CD4-positive, alpha-beta T cell treated with Interleukin-4 for 4 hours (primary cell): ENCODE measurements at places on chromosomes 12 and 14.

GRCh38 chr12:53625946-53626701, at the start of gene ATF7:
ATF7 (minus strand) TSS chr12:53626382; CDS start chr12:53601000, 25,382 bp downstream.
- peak; percentile 97 for DNase-seq

- DNase-seq = no peak
These were observed 818.6 kb upstream of the MGAT4C start for GRCh38 chr12:87074781-87075180.

- DNase-seq = peak; percentile 32
These were observed 17.2 kb downstream of the TTC9 start for GRCh38 chr14:70658899-70659298.

DNA sequence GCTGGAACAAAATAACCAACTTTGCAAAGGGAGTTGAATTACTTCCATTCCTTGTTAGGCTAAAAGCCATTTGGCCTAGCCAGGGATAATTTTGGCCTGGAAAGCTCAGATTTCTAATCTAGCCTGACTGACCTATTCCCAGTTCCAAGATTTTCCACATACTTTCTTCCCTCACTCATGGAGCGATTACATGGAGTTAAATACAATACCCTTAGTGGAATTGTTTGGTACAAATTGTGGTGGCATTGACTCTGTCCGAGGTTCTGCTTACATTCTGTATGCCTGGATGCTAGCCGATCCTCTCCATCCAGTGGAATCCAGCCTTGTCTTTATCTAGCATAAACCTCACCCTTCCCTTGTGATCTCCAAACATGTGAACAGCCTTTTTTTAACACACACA, 965.1 kb downstream of the DIO2 start:
- no peak for DNase-seq

DNA sequence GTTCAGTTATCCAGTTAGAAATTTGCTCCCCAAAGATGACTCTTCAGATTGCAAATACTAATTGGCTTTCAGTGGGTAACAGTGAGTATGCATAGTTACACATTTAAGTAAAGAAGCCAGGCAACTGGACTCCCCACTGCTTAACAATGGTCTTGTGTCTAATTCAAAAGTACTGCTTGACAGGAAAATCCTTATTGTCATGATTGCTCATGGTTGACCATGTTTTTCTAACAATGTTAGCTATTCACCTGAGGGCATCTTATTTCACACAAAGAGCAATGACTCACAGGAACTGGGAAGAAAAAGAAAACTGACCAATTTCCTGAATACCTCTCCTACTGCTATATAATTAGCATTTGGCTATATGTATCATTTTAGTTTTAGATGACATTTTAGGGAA, 33.7 kb upstream of the ALG10B start:
- no peak for DNase-seq

DNA sequence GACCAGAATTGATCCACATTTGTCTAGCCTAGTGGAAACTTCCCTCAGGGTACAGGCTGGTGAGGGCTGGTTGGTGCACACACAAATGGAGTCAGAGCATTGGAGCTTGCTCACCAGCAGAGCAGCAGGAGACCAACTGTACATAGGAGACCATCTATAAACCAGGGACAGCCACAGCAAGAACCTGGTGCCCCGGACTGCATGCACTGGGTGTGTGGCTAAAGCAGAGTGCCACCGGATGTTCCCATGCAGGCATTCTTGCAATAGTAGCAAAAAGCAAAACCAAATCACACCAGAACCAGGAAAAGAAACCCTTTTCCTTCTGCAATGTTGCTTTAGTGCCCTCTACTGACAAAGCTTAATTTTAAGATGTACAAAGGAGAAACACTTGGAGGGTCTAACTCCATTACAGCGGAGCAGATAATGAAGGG, 136.4 kb downstream of the MDGA2 start:
- no peak for DNase-seq

GRCh38 chr12:54136844-54137580, 51.8 kb downstream of the SMUG1 start:
- no peak for DNase-seq

- DNase-seq = no peak
These were observed 412.3 kb downstream of the RPS29 start for GRCh38 chr14:49173765-49174373.

- DNase-seq = no peak
These were observed 19.0 kb upstream of the KRAS start for GRCh38 chr12:25269701-25270100.

DNA sequence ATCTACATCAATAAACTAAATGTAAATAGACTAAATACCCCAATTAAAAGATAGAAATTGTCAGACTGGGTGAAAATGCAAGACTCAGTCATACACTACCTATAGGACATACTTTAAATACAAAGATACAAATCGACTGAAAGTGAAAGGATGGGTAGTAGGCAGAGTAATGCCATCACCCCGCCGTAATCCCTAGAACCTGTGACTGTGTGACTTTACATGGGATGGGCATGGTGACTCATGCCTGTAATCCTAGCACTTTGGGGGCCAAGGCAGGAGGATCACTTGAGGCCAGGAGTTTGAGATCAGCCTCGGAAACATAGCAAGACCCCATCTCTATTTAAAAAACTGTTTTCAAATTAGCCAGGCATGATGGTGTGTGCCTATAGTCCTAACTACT, 2.6 kb upstream of the EVL start:
- peak; percentile 44 for DNase-seq

GRCh38 chr14:95361373-95362137, 41.8 kb upstream of the CLMN start:
- peak; percentile 13 for DNase-seq

DNA sequence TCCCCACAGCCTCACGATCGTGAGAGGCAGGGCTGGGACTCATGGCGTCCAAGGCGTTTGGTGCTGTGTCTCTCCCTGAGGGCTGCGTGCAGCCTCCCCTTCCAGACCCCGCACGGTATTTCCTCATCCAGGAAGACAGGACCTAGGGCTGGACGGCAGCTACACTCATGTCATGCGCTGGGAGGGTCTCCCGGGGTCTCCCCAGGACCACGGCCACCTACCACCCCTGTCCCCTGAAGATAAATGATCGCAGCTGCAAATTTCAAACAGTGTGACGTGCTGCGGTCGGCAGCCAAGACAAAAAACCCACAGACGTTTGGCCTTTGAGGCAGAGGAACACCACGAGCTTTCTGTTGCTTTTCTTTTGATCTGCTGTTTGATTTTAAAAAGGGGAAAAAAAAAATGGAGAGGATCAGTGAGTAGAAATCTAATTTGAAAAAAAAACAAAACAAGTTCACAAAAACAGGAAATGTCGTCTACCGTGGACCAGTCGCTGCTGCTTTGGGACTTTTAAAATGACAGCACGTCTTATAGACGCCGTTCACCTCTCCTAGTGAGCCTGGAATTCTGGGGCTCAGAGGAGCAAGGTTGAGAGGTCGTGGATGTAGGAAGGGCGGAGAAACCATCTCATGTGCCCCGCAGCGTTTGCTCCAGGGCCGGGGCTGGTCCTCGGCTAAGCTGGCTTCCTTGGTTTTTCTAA, 237.6 kb downstream of the SLC41A2 start:
- DNase-seq = peak; percentile 75

GRCh38 chr12:25020621-25021243, 71.8 kb upstream of the BCAT1 start:
- DNase-seq = no peak

DNA sequence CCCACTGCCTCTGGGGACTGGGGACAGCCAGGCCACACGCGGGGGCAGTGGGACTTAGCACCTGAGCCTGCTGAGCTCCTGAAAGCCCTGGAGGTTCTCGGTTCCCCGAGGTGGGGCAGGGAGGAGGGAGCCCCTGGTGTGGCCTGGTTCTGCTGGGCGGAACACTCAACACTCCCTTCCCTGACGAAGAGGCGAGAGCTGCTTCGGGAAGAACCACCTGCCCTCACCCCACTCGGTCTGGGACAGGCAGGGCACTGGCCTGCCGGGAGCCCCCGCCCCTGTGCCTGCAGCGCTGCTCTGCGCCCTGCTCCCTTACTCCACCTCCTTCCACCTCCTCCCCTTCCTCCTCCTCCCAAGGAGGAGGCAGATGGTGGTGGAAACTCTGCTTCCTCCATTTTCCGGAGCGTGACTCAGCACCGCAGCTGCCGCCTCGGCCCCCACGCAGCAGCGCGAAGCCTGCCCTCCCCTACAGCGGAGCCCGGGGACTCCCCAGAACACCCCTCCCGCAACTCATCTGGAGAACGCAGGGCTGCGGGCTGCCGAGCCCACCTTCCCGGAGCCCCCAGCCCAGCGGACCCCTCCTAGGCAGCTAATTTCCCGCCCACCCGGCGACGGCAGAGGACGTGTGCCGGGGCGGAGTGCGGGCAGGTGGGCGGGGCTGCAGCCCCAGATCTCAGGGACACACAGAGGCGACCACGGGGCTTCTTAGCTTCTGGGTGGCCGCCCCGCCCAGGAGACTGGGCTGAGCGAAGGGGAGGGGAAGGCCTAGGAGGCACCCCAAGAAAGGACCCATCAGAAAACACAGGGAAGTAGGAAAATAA, 11.7 kb upstream of the INF2 start:
- DNase-seq = peak; percentile 52

GRCh38 chr14:23123419-23123818, 4.4 kb upstream of the CEBPE start:
- DNase-seq = no peak

DNA sequence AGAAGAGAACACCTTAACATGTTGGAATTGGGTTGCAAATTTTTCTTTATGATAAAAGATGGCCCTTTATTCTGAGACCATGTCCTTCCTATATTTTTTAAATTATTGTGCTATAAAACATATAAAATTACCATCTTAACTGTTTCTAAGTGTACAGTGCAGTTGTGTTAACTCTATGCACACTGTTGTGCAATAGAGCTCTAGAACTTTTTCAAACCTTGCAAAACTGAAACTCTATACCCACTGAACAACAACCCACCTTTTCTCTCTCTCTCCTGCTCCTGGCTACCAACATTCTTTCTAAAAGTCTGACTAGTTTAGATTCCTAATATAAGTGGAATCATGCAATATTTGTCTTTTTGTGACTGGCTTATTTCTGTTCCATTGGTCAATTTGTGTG, 7.8 kb upstream of the CPM start:
- DNase-seq = no peak

- no peak for DNase-seq
These were observed 36.5 kb downstream of the FOS start for GRCh38 chr14:75315144-75315543.

DNA sequence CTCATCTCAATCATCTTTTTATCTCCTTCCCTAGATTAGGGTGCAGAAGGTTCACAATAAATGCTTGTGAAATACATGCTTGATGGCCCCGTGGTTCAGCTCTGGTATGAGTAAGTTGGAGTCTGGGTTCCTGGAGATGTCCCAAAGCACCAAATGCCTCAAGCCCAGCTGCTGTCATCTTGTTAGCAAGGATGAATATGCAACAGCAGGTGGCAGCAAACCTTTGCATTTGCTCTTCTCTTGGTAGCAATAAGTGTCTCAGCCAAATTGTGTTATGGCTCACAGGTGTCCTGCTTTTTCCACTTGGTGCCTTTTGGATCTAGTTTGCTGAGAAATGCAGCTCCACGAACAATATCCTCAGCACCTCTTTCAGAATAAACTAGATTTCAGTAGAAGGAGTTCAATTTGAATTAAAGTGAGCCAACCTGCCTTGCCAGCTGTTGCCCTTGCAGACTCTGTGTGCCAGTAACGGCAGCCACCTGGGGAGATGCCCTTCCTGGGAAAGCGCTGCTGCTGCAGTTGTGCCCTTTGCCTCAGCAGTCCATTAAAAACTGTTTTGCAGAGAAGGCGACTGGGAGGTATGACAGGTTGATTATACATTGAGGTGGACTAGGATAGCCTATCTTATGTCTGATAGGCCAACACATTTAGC, 417.3 kb downstream of the SNAPC1 start:
- DNase-seq = peak; percentile 6

DNA sequence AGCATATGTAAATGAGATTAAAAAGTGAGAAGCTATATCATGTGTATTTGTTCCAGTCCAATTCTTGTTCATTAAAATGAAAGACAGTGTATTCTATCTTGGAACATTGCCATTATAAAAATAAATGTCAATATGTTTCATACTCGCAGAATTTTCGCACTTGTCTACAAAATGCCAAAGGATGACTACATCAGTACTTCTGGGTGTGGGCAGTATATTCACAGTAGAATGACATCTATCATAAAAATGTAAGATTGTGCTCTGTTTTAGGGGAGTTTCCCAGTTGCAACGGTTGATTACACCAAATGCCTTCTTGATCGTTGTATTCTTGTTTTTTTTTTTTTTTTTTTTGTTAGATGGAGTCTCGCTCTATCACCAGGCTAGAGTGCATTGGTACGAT, 292.3 kb upstream of the E2F7 start:
- DNase-seq = no peak

DNA sequence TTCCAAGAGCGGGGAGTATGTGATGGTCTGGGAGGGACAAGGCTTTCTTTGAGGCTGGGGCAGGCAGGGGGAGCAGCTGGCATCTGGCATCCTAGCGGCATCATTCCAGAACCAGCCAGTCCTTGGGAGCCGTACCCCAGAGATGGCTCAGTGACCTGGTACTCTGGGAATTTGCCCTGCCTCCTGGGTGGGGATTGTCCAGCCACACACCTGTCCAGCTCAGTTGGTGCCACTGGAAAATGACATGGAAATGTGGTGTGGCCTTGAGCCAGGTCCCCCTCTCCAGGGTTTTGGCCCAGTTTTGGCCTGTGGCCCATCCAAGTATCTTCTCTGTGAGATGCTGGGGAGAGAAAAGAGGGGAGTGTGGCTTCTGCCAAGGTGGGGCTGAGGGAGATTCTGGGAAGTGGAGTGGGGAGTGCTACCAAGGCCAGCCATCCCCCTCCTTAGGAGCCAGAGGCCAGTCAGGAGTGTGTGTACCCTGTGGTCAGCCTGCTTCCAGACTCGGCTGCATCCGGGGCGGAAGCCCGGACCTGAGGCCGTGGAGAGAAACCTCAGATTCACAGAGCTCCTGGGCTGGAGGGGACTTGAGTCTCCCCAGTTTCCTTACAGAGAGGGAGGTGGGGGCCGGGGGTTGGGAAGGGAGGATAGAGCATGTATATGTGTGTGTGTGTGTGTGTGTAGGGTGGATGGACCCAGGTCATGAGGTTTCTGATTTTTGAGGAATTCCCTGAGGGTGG, 14.7 kb upstream of the KRT80 start:
- no peak for DNase-seq

DNA sequence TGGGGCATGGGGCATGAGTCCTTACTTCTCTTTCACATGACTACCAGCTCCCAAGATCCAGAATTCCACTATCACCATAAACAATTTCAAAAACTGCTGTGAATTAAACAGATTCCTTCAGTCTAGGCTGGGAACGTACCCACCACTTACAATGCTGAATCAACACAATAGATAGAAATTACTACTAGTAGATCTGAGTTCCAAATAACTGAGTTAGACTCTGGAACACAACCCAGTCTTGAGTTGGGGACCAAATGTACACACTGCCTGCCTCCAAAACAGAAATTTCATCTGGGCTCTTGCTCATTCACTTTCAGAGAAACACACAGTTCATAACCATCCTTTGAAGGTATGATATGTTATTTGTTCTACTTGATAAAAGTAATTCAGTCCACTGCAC, 8.9 kb downstream of the CORO1C start:
- DNase-seq = no peak

GRCh38 chr12:81329085-81329484, 251.2 kb downstream of the ACSS3 start:
- DNase-seq = no peak

GRCh38 chr14:85531141-85531586, 1.2 kb downstream of the FLRT2 start:
- no peak for DNase-seq

GRCh38 chr14:105177082-105177481, 4.0 kb downstream of the NUDT14 start:
- DNase-seq = no peak

GRCh38 chr12:110763583-110763982, 20.9 kb upstream of the PPP1CC start:
- no peak for DNase-seq

GRCh38 chr14:39722547-39723273, 290.5 kb upstream of the FBXO33 start:
- no peak for DNase-seq

- DNase-seq = no peak
These were observed 21.5 kb downstream of the ALDH6A1 start for GRCh38 chr14:74062809-74063150.
